T47D (cell line): ENCODE measurements at places on chromosomes 12 and 14.
A peak's percentile ranks its signal among the peaks of the same experiment; 100 is the strongest.

DNA sequence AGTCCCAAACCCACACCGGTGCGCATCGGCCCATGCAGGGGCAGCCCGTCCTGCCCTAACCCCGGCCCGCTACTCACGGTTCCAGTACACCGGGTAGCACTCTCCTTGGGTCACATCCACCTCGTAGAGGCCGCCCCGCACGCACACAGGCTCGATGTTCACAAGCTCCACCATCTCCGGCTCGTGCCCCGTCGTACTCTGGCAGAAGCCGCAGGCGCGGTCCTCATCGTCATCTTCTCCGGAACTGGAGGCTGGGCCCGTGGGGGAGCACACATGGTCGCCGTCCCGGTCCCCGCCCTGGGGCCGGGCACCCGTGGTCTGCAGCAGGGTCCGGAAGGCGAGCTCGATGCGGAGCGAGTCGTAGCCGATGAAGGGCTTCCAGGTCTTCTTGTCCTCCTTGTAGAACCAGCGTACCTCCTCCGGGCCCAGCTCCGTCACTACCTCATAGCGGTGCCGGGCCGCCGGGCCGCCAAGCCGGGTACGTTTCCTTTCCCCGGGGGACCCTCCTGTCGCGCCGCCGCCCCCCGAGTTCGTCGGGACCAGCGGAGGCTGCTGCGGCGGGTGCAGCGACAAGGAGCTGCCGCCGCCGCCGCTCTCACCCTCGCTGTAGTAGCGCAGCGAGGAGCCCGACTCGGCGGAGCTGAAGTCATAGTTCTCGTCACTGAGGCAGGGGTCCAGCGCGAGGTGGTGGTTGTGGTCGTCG lies 788 bp downstream of the DDHD1 start:
- DNase-seq, result peak; percentile 30

DNA sequence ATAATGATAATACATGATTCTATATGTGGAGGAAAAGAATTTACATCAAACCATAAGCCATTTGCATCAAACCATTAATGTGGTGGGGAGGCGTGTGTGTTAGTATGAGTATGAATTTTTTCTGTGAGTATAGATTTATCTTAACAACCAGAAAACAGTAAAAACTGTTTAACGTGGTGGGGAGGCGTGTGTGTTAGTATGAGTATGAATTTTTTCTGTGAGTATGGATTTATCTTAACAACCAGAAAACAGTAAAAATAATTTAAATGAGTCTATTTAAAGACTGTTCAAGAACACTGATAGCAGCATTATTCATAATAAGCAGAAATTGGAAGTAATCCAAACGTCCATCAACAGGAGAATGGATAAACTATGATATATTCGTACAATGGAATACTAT lies 9.1 kb upstream of the MSI1 start:
- no peak for DNase-seq

DNA sequence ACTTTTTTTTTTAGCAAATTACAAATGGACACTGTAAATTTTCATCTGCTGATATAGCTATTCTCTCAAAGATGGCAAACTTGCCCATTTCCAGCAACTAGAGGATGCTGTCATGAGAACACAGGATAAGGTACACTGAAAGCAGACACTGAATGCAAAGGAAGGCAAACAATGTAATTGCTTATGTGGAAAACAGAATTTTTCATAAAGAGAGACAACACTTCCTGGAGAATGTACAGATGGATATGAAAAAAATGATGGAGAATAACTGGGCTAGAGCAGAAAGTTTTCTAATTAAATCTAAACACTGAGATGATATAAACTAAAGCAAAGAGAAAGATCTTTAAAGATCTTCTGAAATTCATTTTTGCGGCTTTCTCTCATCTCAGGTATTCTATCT lies 581 bp downstream of the CD69 start:
- no peak for DNase-seq

- no peak for DNase-seq
Measured at GRCh38 chr12:93360688-93361087, 17.0 kb upstream of the NUDT4 start.

- DNase-seq, result no peak
Measured at GRCh38 chr14:27958757-27959156, 807.8 kb upstream of the FOXG1 start.

DNA sequence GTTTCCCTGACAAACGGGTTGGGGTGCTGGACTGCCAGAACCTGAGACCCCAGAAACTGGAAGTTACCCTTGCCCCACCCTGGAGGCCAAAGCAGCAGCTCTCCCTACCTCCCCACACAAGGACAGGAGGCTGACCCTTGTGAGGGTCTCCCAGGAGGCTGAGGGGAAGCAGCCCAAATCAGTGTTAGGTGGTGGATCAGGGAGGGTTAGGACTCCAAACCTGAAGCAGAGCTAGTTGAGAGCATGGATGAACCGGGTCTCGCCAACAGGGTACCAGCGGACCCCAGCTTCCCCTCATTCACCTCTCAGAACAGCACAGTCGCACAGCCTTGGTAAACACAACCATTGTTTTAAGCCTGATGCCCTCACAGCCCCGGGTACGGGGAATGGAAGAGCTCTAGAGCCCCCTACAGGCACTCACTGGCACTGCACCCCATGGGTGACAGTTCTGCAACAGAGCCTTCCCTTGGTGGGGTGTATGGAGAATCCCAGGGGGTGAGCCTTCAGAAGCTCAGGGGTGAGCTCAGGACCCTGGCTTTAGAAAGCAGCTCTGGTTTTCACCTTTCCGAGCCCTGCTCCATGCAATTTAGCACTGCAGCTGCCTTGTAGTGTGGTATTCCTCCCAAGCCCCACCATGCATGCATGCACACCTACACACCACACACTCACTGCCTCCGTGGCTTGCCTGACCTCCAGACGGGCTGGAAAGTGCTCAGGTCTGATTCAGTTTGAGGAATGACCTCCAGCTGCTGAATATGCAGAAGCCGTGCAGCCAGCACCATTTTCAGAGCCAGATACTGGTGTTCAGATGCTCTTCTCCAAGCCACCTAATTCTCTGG lies 11.2 kb downstream of the ESRRB start:
- DNase-seq, result peak; percentile 88

DNA sequence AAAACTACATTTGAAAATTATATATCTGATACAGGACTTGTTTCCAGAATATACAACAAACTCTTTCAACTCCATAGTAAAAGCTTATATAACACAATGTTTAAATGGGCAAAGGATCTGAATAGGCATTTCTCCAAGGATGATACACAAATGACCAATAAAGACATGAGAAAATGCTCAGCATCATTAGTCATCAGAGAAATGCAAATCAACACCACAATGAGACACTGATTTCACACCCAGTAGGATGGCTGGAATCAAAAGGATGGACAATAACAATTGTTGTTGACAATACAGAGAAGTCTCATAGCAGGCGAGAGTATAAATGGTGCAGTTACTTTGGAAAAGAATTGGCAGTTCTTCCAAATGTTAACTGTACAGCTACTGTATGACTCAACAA lies 394.9 kb downstream of the BCL11B start:
- no peak for DNase-seq
